Stimulated activated CD4-positive, alpha-beta T cell treated with anti-CD3 and anti-CD28 coated beads, Interleukin-1b, Interleukin-23, amount 100 ng/mL, for 4 hours (primary cell): ENCODE measurements at places on chromosomes 1 and 21.

DNA sequence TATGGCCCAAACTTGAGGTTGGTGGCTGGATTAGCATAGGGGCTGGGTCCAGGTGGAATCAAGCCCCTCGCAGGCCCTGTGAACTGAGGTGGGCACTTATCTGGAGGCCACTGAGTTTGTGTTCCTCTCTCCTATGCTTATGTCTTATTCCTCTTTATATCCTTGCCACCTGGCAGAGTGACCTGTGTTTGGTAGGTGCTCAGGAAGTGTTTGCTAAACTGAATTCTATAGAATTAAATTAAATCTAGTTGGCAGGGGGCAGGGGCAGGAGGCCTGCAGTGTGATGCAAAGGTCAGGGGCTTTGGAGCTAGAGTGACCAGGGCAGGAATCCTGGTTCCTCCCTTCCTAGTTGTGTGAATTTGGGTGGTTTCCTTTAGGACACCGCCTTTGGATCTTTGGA, 1.1 kb upstream of the TMEM9 start:
- DNase-seq, result no peak

- DNase-seq, result no peak
Measured at GRCh38 chr1:170696591-170697290, 32.8 kb downstream of the PRRX1 start.

GRCh38 chr1:30427545-30427944, 295.8 kb downstream of the MATN1 start:
- DNase-seq, result no peak

GRCh38 chr1:180116964-180117763, 37.5 kb upstream of the QSOX1 start:
- DNase-seq, result no peak

GRCh38 chr1:196317535-196318522, 290.4 kb downstream of the KCNT2 start:
- no peak for DNase-seq

DNA sequence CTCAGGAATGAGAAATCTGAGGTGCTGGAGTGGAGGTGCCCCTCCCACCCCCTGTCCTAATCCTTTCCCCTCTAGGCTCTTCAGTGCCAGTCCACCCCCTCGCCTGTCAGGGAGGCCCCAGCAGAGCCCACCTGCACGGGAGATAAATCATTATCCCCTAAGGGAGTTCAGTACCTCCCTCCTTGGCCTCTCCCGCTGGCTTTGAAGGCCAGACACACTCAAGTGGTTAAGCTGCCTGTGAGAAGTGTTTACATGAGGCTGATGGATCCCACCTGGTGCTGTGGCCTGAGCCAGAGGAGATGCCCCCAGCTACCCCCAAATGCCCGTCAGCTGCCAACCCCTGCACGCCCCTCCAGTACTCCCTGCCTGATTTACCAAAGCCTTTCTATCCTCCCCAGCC, 3.7 kb downstream of the RSPO1 start:
- DNase-seq, result no peak

DNA sequence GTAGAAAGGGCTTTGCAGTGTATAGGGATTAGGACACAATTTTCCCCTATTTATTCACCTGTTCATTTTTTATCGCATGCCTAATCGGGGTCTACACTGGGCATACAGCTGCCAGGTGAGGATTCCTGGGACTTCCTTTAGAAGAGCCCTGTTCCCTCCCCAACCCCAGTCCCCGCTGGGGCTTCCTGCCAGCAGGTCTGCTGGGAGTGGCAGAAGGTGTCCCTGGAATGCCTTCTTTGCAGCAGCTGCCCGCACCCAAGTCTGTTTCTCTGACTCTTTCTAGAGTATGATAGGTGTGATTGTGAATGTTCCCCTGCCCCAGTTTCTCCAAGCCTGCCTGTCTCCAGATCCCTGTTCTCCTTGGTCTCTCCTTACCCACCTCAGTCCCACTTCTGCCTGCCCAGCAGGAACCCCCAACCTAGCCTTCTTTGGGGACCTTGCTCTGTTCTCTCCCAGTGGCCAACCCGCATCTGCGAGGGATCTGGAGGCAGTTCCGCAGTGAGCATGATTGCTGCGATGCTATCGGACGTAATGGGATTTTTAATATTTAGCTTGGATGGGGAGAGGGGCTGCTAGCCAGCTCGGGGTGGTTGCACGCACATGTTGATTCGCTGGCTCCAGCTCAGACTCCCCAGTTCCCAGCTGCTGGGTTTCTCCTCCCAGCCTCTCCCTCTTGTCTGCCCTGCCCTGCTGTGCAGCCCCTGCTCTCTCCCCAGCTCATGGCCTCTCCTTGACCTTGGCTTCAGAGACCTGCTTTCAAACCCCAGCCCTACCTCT, 79.8 kb downstream of the EPHB2 start:
- no peak for DNase-seq

GRCh38 chr1:229240532-229240931, 30.4 kb upstream of the RAB4A start:
- no peak for DNase-seq

GRCh38 chr1:12502336-12503109, 115.5 kb downstream of the DHRS3 start:
- no peak for DNase-seq
